SJSA1 (cell line): ENCODE measurements at places on chromosomes 5 and 9.

DNA sequence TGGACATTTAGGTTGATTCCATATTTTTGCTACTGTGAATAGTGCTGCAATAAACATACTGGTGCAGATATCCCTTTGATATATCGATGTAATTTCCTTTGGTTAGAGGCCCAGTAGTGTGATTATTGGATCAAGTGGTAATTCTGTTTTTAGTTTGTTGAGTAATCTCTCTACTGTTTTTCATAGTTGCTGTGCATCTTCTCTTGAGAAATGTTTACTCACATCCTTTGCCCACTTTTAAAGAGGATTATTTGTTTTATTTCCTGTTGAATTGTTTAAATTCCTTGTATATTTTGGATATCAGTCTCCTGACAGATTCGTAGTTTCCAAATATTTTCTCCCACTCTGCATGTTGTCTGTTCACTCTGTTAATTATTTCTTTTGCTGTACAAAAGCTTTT is 352.6 kb upstream of the TARS1 start:
- no peak for DNase-seq

GRCh38 chr5:17316970-17317459 is 99.6 kb downstream of the BASP1 start:
- DNase-seq, result no peak

DNA sequence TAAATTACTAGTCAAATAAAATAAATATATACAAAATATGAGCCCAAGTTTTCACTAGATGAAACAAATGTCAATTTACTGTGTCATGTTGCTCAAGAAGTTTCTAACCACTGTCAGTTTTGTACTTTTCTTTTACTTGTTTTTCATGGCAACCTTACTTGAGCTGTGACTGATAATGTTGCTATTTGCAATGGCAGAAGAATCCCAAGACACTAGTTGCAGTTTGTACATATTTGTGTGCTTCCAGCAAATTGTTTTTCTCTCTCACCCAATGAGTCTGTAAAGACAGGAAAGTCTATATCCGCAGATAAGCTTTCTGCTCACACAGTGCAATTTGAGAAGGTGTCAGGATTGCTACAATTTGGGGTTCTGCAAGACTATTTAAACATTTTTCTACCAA is 338.6 kb upstream of the PCSK5 start:
- DNase-seq, result no peak

GRCh38 chr5:120365656-120366446 is 98.2 kb upstream of the PRR16 start:
- DNase-seq, result no peak

DNA sequence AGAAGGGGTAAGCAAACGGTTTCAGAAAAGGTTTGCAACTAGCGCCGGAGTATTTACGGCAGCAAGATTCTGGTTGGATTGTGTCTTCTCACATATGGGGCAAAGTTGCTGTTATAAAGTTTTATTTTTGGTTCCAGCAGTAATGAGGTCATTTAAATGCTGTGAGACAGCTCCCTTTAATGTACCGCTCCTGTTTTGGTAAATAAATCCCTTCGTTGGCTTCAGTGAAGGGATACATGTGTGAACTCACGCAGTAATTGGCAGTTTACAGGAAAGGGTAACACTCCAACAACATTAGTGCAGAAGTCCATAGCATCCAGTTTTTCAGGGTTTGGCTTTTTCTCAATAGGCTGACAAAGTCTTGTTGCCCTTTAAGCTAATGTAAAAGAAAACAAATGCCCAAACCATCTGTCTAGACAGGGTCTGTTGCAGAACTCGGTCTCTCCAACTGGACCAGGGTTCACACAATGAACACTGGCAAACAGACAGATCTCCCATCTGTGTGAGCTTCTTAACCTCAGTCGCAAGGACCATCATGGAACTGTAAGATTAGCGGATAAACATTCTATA is 184.0 kb downstream of the GOLPH3 start:
- DNase-seq, result no peak

- no peak for DNase-seq
These were observed 209.8 kb downstream of the CDH12 start for GRCh38 chr5:22643356-22643755.
